AG09309 (cell line): ENCODE measurements at places on chromosomes 5 and 9.
A peak's percentile ranks its signal among the peaks of the same experiment; 100 is the strongest.

- no peak for DNase-seq
Observed at GRCh38 chr5:107282061-107282460, 388.7 kb downstream of the EFNA5 start.

- no peak for DNase-seq
Observed at GRCh38 chr9:95506428-95506677, 10.4 kb downstream of the PTCH1 start.

DNA sequence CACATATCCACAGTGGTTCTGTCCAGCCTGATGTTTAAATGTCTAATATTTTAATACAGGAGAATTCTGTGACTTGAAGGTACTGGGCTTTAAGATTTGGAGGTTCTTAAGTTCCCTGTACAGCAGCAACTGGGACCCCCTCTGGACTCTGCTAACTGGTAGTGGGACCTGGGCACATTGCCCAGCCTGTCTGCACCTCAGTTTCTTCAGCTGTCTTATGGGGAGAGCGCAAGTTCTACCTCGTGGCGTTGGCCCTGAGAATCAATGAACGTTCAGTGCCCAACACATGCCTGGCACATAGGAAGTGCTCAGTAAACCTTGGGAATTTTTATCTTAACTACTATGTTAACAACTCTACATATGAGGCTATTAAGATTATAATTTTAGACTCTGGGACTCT is 1.4 kb downstream of the SLC2A6 start:
- no peak for DNase-seq

DNA sequence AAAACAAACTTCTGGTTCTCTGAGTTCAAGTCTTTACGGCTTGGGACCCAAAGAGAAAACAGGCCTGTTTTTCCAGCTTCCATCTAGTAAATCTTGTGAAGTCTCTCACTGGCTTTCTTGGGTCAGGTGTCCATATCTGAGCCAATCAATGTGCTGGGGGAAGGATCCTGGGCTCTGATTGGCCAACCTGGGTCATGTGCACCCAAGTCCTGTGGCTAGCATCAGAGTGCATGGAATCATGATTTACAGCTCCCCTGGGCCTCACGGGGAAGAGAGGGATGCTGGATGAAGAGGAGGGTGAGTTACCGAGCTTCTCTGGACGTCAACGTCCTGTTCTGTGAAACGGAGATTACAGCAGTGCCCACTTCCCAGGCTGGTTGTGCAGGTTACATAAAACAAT is 19.4 kb downstream of the CXCL14 start:
- no peak for DNase-seq

DNA sequence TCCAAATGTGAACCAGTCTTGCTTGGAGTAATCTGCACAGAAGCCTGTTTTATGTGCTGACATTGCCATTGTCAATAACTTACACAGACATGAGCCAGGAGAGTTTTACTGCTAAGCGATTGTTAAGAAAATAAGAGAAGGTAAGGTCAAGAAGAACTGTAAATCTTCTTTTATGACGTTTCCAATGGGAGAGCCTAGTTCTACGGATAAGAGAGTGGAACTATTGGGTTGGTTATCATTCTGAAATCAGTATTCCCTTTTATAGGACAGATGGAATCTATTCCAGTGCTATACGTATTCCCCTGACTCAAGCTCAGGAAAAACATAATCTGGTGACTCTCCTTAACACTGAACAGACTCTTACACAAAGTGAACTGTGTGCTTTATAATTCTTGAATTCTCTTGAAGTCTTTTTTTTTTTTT is 137.9 kb upstream of the OTULINL start:
- DNase-seq, result no peak

GRCh38 chr9:126939821-126940221 is 25.2 kb downstream of the RALGPS1 start:
- DNase-seq, result no peak

DNA sequence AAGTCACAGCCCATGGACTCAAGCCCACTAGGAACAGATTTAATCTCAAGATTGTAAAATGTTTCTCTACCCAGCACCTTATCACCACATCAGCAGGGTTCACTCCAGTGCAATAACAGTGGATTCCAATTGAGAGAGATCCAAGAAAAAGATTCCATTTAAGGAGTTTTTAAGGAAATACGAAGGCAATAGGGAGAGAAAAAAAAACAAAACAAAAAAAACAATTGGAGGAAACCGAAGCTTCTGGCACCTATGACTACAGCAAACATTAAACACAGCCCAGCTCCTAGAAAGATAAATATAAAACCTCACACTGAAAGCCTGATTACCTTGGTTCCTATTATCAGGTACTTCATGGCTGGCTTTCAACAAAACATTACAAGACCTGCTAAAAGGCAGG is 192.7 kb downstream of the DAB2IP start:
- no peak for DNase-seq

GRCh38 chr9:7103771-7104170 is 346.0 kb downstream of the KDM4C start:
- DNase-seq, result no peak

DNA sequence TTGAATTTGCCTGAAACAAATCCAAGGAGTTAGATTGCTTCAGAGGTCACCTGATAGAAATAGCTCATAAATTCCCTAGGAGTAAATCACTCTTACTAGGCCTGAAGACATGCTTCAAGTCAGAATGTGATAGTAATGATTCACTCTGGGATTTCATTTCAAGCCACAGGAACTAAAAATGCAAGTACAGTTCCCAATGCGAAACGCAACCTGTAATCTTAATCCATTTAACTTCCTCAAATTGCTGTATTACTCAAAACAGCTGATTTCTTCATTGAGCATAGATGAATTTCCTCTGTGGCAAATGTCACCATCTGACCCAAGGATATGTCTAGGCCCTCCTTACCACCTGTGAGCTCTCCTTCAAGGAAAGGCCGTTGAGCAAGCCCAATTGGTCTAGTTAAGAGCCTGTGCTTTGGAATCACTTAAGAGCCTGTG is 32.1 kb upstream of the IL6ST start:
- peak; percentile 90 for DNase-seq

DNA sequence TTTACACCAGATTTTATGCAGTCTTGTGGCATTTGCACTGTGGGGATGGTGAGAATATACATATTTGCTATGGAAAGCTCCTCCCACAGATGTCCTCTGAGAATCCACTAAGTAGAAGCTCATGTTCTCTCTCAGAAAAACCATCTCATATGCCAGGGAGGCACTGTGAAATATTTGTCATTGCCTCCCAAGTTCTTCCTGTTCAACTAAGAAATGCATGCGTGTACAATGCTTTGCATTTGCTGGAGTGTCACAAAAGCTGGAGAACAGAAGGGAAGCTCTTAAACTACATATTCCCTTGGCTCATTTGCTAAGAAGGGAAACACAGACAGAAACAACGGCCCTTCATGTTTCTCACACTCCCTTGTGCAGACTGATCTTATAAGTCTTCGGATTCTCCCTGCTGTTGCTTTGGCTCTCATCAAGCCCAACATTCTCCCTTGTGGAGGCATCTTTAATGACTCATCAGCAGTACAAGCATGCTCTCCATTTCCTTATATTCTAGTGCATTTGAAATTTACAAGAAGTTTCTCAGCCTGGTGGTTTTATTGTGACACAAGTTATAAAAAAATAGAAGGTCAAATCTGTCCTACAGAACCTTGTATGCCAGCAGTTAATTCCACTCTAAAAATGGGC is 220.6 kb downstream of the TRIM36 start:
- no peak for DNase-seq

- peak; percentile 67 for DNase-seq
Observed at GRCh38 chr9:694403-695154, 146.9 kb upstream of the DMRT1 start.

DNA sequence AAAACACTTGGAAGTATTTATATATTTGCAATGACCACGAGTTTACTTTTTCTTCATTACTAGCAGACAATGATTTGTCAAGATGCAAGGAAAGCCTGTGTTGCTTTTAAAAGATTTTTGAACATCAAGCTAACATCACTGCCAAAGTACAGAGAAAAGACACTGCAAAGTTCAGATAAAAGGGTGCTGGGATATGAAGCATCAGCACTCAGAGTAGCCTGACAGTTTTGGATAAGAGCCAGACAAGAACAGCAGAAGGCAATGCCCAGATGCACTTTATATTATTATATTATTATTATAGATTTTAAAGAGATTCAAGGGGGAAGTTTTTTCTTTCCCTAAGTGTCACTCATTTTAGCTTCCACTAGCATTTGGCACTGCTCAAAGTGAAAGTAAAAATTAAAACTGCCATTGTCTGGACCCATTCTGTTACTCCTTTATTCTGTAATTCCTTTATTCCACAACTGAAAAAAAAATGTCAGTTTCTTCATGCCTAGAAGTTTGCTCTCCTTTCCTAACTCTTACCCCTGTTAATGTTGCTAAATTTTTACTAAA is 240.6 kb downstream of the EFNA5 start:
- no peak for DNase-seq

DNA sequence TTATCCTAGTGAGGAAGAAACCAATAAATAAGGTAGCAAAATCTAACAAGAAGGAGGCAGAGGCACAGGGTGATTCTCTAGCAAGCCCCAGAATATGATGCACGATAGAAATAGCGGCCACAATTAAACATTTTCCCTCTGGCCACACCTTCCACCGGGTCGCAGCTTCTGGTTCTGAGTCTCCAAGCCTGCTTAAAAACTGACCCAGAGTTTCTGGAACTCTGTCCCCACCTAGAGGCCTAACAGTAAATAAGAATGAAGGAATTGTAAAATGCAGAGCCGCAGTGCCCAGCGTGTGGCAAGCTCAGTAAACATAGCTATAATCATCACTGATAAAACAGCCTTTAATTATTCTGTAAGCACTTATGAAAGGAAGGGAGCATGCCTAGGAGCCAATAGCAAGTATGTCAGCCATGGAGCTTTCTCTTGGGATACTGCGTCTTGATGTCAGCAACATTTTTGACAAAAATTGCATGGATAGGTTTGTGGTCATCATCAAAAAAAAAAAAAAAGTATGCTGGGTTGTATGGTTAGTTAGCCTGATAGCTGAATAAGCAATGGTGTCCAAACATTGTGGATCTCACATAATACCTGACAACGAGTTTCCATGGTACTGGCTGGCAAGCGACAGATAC is 465.5 kb downstream of the DNAH5 start:
- DNase-seq, result peak; percentile 20

GRCh38 chr5:180140571-180140970 is 68.4 kb downstream of the RASGEF1C start:
- no peak for DNase-seq

DNA sequence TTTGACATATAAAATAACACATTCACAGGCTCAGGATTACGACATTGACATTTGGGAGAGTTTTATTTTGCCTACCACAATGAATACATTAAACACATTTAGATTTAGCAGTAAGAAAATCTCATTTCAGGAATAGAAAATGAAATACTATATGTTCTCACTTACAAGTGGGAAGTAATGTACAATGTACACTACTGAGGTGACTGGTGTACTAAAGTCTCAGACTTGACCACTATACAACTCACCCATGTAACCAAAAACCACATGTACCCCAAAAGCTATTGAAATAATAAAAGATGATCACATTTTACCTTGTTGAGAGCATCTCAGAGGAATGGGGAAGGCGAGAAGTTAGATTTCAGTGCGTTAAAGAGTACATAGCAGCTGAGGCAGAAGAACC is 1202.4 kb upstream of the SEMA6A start:
- DNase-seq, result no peak

GRCh38 chr5:12177225-12177624 is 273.0 kb upstream of the CTNND2 start:
- DNase-seq, result no peak

GRCh38 chr5:135489466-135490244 is 37.5 kb upstream of the TIFAB start:
- DNase-seq, result no peak

DNA sequence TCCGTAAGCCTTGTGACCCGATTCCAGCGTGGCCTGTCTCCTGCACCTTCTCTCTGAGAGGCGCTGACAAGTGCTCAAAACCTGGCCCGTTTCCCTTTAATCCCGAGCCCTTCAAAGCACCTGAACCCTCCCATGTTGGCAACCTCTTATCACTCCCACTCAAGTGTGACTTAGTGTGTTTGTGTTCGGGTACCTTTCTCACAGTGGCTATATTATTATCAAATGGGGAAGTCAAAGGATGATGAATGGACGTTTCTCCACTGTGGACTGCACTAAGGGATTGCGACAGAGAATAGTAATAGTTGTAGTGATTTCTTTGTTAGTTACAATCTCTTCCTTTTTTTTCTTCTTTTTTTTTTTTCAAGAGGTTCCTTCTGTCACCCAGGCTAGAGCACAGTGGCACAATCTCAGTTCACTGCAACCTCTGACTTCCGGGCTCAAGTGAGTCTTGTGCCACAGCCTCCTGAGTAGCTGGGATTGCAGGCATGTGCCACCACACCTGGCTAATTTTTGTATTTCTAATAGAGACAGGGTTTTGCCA is 65.4 kb upstream of the TNFSF8 start:
- no peak for DNase-seq

- no peak for DNase-seq
Observed at GRCh38 chr9:131995382-131995781, 84.3 kb downstream of the MED27 start.

GRCh38 chr5:76604838-76605237 is 18.4 kb downstream of the F2RL2 start:
- DNase-seq, result no peak

DNA sequence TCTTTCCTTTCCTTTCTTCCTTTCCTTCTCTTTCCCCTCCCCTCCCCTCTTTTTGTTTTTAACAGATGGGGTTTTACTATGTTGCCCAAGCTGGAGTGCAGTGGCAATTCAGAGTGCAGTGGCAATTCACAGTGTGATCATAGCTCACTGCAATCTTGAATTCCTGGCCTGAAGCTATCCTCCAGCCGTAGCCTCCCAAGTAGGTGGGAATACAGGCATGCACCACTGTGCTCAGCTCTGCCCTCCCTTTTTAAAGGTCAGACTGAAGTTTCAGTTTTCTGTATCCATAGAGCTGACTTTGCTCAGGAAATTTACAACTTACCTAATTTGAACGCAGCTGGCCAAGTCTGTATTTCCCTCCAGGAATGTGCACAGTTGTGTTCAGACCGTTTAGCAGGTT is 696 bp downstream of the CCL28 start:
- no peak for DNase-seq

GRCh38 chr5:134825212-134825611 is 20.6 kb upstream of the C5orf24 start:
- no peak for DNase-seq

GRCh38 chr5:59300930-59301329 is 592.6 kb downstream of the PDE4D start:
- no peak for DNase-seq

GRCh38 chr5:51960617-51961121 is 577.4 kb downstream of the ISL1 start:
- DNase-seq, result no peak

- no peak for DNase-seq
Observed at GRCh38 chr5:76257225-76257833, 145.8 kb upstream of the IQGAP2 start.
